Stimulated activated CD4-positive, alpha-beta T cell treated with anti-CD3 and anti-CD28 coated beads, TNF-alpha, amount 100 ng/mL, for 4 hours (primary cell): ENCODE measurements at places on chromosomes 7 and 10.

DNA sequence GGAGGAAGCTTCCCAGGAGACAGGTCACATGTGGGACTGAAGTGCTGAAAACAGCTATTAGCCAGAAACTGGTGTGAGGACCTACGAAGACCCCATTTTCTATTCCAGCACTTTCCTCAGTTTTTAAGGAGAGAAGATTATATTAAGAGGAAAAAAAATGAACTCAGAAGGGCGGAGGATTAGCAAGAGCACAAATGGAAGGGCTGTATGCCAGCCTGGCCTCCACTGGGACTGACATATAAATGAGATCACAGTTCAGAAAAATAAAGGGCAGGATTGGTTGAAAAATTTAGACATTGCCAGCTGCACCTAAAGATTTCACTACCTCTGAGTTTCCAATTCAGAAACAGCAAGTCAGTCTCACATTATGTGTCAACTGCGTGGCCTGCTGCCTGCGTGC is 53.0 kb downstream of the GSDME start:
- no peak for DNase-seq

GRCh38 chr10:127408733-127409132 is 140.4 kb upstream of the NPS start:
- DNase-seq: no peak

DNA sequence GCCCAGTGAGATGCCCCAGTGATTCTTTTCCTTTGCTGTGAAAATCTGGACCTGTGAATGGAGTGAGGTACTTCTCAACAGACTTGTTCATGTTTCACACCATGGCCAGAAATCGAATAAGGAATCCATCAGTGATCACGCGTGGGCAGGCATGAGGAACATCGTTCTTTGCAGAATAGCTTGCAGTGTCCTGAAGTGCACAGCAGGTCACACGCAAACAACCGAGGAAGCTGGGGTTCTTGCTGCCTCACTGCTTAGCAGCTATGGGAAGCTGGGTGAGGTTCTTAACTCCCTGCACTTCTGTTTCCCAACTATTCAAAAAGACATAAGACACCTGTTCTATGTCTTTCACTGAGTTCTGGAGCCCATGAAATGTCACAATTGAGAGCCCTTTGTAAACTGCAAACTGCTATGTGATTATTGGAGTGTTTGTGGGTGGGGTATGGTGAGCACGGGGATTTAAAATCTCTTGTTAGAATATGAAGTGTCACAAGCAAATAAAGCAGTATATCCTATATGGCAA is 253.4 kb downstream of the KIAA1217 start:
- no peak for DNase-seq

- DNase-seq: no peak
These were observed 388.7 kb upstream of the SEMA3A start for GRCh38 chr7:84583331-84583730.

DNA sequence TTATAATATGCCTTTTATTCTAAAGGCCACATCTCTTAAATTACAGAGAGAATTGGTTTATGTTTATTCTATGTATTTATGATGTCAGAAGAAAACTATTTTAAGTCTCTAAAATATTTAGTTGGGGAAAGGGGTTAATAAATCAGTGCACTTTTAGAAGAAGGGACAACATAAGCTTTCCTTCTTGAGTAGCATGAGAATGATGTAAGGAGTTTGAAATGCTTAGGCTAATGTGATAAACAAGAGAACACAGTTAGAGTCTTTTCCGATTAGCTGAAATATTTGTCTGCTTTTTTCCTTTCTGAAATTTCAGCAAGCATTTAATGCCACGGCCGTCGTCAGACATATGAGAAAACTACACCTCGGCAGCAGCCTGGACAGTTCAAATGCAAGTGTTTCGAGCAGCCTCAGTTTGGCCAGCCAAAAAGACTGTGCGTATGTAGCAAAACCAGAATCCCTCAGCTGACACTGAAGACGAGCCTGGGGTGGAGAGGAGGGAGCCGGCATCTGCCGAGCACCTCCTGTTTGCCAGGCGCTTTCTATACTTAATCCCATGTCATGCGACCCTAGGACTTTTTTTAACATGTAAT is 176.2 kb downstream of the CCDC3 start:
- DNase-seq: no peak

GRCh38 chr10:91520661-91521060 is 110.5 kb downstream of the HECTD2 start:
- DNase-seq: no peak

DNA sequence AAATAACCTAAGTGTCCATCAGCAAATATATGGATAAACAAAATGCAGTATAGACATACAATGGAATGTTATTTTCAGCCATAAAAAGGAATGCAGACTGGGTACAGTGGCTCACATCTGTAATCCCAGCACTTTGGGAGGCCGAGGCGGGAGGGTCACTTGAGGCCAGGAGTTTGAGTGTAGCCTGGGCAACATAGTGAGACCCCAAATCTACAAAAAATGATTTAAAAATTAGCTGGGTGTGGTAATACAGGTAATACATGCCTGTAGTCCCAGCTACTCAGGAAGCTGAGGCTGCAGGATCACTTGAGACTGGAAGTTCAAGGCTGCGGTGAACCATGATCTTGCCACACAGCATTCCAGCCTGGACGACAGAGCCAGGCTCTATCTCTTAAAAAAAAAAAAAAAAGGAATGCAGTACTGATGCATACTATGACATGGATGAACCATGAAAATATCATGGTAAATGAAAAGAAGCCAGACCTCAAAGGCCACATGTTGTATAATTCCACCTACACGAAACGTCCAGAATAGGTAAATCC is 6.9 kb downstream of the MCMBP start:
- DNase-seq: no peak
